Progenitor cell of endocrine pancreas (in vitro differentiated cells): ENCODE measurements at places on chromosomes 7 and 10. TPM values are rescaled to one million over a fixed set of nuclear protein-coding genes. Genes with fewer than 3 reads are reported as not detected.

Gene ZNF365
- not detected in 2 replicates for total RNA-seq

Gene ADCYAP1R1
- total RNA-seq, result 0.07 TPM in 1 of 2 replicates, not detected in the other

Gene CH25H
- not detected in 2 replicates for total RNA-seq

Gene ASNS
- 104 and 116 TPM in 2 replicates for total RNA-seq

Gene NUTM2D
- total RNA-seq, result 9.8 and 10.7 TPM in 2 replicates

Gene FAM131B
- total RNA-seq, result 2.3 and 3.7 TPM in 2 replicates

Gene CC2D2B
- total RNA-seq, result 0.77 and 0.82 TPM in 2 replicates

Gene TET1
- 36.2 and 37.3 TPM in 2 replicates for total RNA-seq

Gene SRRM3
- total RNA-seq, result 2.5 and 3.3 TPM in 2 replicates

Gene NUP42
- 47.3 and 49.8 TPM in 2 replicates for total RNA-seq

Gene PYROXD2
- total RNA-seq, result 13.3 and 15.8 TPM in 2 replicates

Gene TACC2
- 58.1 and 60.4 TPM in 2 replicates for total RNA-seq

GRCh38 chr7:2405601-2406345, 2.4 kb downstream of the CHST12 start:
- no peak overlapping the region for H3K27ac ChIP-seq
- no peak for DNase-seq
- H3K27me3 ChIP-seq, result peaks cover 3% of the 10 kb centered on the region
- peak overlapping the region; percentile 43 for H3K4me3 ChIP-seq
- peaks cover 29% of the 10 kb centered on the region for H3K4me1 ChIP-seq

GRCh38 chr7:70426249-70426880, 705.6 kb upstream of the GALNT17 start:
- no peak for DNase-seq
- H3K27ac ChIP-seq, result no peak overlapping the region
- H3K27me3 ChIP-seq, result no peaks in the 10 kb centered on the region
- H3K4me3 ChIP-seq, result no peak overlapping the region
- H3K4me1 ChIP-seq, result no peaks in the 10 kb centered on the region
- peaks cover 2% of the 10 kb centered on the region for H3K36me3 ChIP-seq

- no peak overlapping the region for H3K27ac ChIP-seq
- no peak for DNase-seq
- no peak overlapping the region for H3K4me3 ChIP-seq
- H3K36me3 ChIP-seq, result no peaks in the 10 kb centered on the region
These were observed 298.2 kb downstream of the GRID1 start for GRCh38 chr10:86068231-86069054.

DNA sequence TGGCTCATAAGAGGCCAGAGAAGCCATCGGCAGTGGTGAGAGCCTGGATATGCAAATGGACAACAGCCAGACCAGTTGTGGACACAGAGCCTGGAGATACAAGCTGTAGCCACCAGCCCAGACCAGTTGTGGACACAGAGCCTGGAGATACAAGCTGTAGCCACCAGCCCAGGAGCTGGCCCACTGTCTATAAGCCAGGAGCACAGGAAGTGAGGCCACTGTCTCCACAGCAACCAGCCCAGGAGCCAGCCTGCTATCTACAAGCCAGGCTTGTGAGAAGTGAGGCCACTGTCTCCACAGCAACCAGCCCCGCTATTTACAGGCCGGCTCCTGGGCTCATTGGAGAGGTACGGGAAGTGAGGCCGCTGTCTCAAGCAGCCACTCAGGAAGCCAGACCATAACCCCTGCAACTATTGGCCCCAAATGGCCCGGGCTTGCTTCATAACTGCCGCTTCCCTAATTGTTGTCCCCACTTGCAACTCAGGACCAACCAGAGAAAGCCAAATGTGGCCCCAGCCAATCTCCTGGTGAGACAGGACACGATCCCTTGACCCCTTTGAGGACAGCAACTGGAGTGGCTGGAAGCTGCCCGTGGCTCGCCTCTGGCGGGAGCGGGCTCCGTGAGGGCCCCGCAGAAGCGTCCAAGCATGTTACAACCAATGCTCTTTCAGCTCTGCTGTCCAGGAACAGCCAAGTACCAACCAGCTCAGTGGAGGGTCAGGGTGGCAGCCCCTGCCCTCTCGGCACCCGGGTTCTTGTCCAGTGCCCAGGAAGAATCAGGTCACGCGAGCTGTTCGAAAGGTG, 44.1 kb upstream of the CNPY1 start:
- H3K4me3 ChIP-seq, result no peak overlapping the region
- H3K27me3 ChIP-seq, result peaks cover 16% of the 10 kb centered on the region
- peaks cover 8% of the 10 kb centered on the region for H3K4me1 ChIP-seq

- H3K36me3 ChIP-seq, result peaks cover 3% of the 10 kb centered on the region
- peaks cover 21% of the 10 kb centered on the region for H3K4me1 ChIP-seq
- no peaks in the 10 kb centered on the region for H3K27me3 ChIP-seq
- peak overlapping the region; percentile 91 for H3K4me3 ChIP-seq
These were observed 1.9 kb upstream of the SGMS1 start for GRCh38 chr10:50625649-50626132.

DNA sequence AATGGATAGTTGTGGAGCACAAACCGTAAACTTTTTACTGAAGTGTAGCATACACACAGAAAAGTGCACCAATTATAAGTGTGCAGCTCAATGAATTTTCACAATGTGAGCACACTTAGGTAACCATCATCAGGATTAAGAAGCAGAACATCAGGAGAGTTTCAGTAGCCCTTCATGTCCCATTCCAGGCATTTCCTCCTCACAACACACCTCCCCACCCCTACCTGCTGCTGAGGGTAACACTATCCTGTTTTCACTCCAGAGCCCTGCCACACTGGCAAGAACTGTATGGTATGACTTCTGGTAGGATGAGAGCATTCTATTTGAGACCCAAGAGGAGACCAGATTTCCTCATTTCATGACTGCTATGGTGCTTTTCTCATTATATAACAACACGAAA, 166.5 kb downstream of the PPP1R3A start:
- no peak for DNase-seq
- no peak overlapping the region for H3K27ac ChIP-seq
- no peak overlapping the region for H3K4me3 ChIP-seq
- no peaks in the 10 kb centered on the region for H3K27me3 ChIP-seq

- DNase-seq, result no peak
- peaks cover 6% of the 10 kb centered on the region for H3K27me3 ChIP-seq
- H3K4me1 ChIP-seq, result peaks cover 16% of the 10 kb centered on the region
- no peak overlapping the region for H3K4me3 ChIP-seq
These were observed 45.8 kb downstream of the CHST15 start for GRCh38 chr10:124047427-124048152.

- peaks cover 13% of the 10 kb centered on the region for H3K4me1 ChIP-seq
- H3K27ac ChIP-seq, result no peak overlapping the region
- peaks cover 34% of the 10 kb centered on the region for H3K36me3 ChIP-seq
- no peak overlapping the region for H3K4me3 ChIP-seq
These were observed 23.6 kb downstream of the SLC35B4 start for GRCh38 chr7:134293002-134293740.

DNA sequence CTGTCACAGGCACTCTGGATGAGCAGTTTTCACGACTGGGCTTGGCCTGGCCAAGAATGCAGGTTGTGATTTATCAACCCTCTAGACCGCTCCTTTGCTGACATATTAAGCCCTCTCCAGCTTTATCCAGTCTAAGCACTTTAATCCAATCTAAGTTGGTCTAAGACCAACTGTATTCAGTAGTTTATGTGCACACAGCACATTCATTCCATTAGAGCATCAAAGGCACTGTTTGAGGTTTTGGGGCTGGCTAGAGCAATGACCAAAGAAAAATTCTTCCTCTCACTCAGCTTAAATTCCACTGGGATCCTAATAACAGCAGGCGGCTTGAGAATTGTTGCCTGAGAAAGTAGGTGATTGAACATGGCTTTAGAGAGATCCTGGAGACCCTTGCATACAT, 176.0 kb upstream of the INSYN2A start:
- H3K27ac ChIP-seq, result no peak overlapping the region
- no peaks in the 10 kb centered on the region for H3K27me3 ChIP-seq
- no peak for DNase-seq
- H3K4me1 ChIP-seq, result peaks cover 2% of the 10 kb centered on the region
- peaks cover 14% of the 10 kb centered on the region for H3K36me3 ChIP-seq

- peaks cover 2% of the 10 kb centered on the region for H3K4me1 ChIP-seq
- no peak overlapping the region for H3K27ac ChIP-seq
- H3K4me3 ChIP-seq, result no peak overlapping the region
These were observed 126.5 kb downstream of the SLIT1 start for GRCh38 chr10:97059006-97059871.

- DNase-seq, result no peak
- no peak overlapping the region for H3K27ac ChIP-seq
- H3K4me1 ChIP-seq, result no peaks in the 10 kb centered on the region
- no peak overlapping the region for H3K4me3 ChIP-seq
- H3K36me3 ChIP-seq, result no peaks in the 10 kb centered on the region
These were observed 7.4 kb upstream of the CYCS start for GRCh38 chr7:25132430-25132829.

DNA sequence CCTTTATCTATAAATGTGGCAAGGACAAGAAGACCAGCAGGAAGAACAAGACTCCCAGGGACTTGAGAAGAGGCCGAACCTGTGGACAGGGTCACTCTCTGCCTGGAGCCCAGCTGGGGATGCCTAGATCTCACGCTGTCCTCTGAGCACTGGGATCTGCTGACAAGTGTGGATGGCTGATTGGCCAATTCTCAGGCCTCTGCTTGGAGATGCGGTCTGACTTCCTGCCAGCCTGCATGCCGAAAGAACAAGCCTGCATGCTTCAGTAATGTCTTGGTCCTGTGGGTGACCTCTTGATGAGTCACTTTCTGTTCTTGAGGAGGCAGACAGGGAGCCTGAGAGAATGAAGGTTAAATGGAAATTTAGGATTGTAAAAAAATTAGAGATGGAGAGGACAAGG, 84.7 kb downstream of the TMEM178B start:
- H3K27ac ChIP-seq, result peak overlapping the region; percentile 88
- no peak overlapping the region for H3K4me3 ChIP-seq
- peaks cover 14% of the 10 kb centered on the region for H3K27me3 ChIP-seq

GRCh38 chr10:23053036-23053435, 42.3 kb upstream of the MSRB2 start:
- peak overlapping the region; percentile 88 for H3K27ac ChIP-seq
- H3K4me3 ChIP-seq, result no peak overlapping the region
- no peak for DNase-seq
- no peaks in the 10 kb centered on the region for H3K36me3 ChIP-seq
- peaks cover 35% of the 10 kb centered on the region for H3K4me1 ChIP-seq

DNA sequence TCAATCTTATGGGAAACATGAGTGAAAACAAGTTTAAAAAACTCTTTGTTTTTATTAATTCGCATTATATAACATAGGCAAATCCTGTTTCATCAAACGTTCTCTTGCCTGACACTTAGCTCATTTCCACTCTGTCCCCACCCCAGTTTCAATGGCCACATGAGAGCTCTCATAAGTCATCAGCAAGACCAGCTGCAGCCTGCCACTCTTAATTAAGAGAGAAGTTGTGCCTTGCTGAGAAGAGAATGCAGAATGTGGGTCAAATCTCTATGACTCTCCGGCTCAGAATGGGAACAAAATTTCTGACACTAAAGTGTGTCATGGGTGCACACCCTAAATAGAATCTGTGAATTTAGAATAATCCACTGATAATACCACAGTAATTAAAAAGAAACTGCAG, 39.6 kb downstream of the ASAH2 start:
- no peak for DNase-seq
- H3K4me1 ChIP-seq, result peaks cover 10% of the 10 kb centered on the region
- no peak overlapping the region for H3K27ac ChIP-seq
- H3K36me3 ChIP-seq, result no peaks in the 10 kb centered on the region
- H3K4me3 ChIP-seq, result no peak overlapping the region

- peaks cover 20% of the 10 kb centered on the region for H3K4me1 ChIP-seq
- peaks cover 2% of the 10 kb centered on the region for H3K36me3 ChIP-seq
- H3K27me3 ChIP-seq, result peaks cover 17% of the 10 kb centered on the region
- peak within 1 kb of the TSS; percentile 95 for H3K27ac ChIP-seq
- peak; percentile 94 for DNase-seq
These were observed at the start of gene PPP2R2D for GRCh38 chr10:131900350-131901152. TSS of gene PPP2R2D (plus strand) at chr10:131901008. CDS start at chr10:131901149, 141 bp downstream.

DNA sequence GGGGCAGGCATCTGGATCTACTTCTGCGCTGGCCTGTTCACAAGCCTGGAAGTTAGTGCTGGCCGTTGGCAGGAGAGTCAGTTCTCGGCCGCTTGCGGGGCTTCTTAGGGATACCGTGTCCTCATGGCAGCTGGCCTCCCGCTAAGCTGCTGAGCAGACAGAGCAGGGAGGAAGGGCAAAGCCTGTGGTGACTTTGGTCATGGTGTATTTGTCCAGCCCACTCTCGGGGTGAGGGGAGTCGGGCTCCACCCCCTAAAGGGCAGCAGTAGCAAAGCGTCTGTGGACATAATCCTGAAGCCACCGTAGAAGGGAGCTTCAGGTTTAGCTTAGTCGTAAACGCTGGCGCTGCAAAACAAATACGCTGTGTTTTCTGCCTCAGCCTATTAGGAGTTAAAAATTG, 12.2 kb downstream of the UBE3C start:
- H3K4me1 ChIP-seq, result peaks cover 36% of the 10 kb centered on the region
- H3K4me3 ChIP-seq, result peak overlapping the region; percentile 75
- peak overlapping the region; percentile 94 for H3K27ac ChIP-seq
- peak; percentile 45 for DNase-seq
- no peaks in the 10 kb centered on the region for H3K27me3 ChIP-seq
- H3K36me3 ChIP-seq, result peaks cover 11% of the 10 kb centered on the region

- DNase-seq, result no peak
- no peak overlapping the region for H3K27ac ChIP-seq
- H3K36me3 ChIP-seq, result no peaks in the 10 kb centered on the region
- H3K4me1 ChIP-seq, result peaks cover 14% of the 10 kb centered on the region
These were observed 4.6 kb downstream of the KCNIP2 start for GRCh38 chr10:101839002-101839401.

GRCh38 chr10:124323111-124323725, 95.5 kb downstream of the OAT start:
- H3K4me3 ChIP-seq, result no peak overlapping the region
- no peaks in the 10 kb centered on the region for H3K36me3 ChIP-seq
- H3K27ac ChIP-seq, result peak overlapping the region; percentile 78
- DNase-seq, result no peak

DNA sequence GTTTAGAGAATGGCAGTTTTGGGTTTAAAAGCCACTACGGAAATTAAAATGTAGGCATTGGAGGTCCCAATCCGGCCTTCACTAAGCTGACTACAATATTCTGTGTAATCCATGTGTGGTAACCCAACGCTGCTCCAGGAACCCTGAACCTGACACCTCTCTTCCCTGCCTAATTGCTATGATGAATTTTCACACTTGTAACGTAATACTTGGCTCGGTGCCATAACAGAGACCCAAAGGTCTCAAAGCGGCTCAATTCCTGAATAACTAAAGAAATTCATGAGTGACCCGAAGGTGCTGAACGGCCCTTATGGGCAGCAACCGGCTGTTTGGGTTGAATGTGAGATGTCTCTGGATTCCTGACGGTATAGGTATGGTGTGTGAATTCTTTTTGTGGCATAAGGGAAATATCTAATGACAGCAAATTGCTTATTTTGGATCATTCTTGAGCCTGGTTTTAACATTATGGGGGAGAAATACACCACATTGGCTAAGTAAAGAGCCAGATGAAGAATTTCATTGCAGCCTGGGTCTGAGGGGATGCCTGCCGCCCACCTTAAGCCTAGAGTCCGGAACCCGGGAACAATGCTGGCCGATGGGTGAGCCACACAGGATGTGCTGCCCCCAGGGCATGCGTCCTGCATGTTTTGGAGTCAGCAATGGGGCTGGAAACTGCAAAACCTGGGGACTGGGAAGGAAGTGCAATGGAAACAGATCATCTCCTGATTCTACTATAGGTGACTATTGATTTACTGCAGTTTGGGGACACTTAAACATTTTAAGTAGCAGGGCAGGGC, 69.7 kb upstream of the FZD8 start:
- DNase-seq, result no peak
- peaks cover 6% of the 10 kb centered on the region for H3K27me3 ChIP-seq
- H3K4me3 ChIP-seq, result no peak overlapping the region
- no peaks in the 10 kb centered on the region for H3K36me3 ChIP-seq

GRCh38 chr7:107502154-107502553, 32.3 kb downstream of the GPR22 start:
- no peaks in the 10 kb centered on the region for H3K27me3 ChIP-seq
- peaks cover 23% of the 10 kb centered on the region for H3K36me3 ChIP-seq
- peaks cover 2% of the 10 kb centered on the region for H3K4me1 ChIP-seq
- H3K27ac ChIP-seq, result no peak overlapping the region
- no peak overlapping the region for H3K4me3 ChIP-seq
